GM12865 (cell line): ENCODE measurements at places on chromosomes 6 and 20.
A peak's percentile ranks its signal among the peaks of the same experiment; 100 is the strongest.

DNA sequence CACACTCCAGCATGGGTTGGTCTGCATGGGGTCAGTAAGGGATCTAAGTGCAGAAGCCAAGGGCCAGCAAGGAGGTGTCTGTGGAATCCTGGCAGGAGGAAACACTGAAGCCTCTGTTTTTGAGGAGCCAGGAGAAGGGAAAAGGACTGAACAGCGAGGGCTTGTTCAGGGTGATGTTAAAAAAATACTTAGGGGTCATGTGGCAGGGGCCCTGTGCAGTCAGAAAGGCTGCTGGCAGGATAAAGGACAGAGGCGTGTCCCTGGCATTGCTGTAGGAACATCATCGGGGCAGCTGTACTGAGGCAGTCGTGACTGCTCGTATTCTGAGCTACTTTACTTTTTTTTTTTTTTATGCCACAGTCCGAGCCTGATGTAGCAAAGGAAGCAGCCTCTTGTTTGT is 127.1 kb upstream of the ZFP64 start:
- DNase-seq, result no peak

DNA sequence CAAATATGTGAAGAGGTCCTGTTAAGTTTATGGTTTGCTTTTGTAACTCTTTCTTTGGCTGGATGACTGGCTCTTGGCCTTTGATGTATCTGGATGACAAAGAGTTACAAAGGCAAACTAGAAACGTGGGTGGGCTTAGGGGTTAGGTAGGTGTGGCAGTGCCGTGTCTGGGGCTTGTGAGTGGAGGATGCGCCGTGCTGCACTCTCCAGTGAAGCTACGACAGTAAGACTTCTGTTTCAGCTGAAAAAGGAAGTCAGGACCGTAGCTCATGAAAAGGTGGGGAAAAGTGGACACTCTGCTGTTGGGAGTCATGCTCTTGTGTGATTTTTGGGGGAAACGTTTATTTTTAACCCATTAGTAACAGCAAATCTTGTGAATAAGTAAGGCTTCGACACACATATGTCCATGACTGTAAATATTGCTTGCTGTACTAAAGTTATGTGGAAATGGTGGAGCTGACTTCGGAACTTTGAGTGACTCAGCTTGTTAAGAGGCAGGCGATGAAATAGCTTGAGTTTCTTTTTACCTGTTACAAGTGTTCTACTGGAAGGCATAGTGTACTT is 45.6 kb downstream of the DUSP22 start:
- DNase-seq, result no peak

- DNase-seq, result no peak
Observed at GRCh38 chr20:34420146-34420545, 57.1 kb downstream of the ITCH start.

DNA sequence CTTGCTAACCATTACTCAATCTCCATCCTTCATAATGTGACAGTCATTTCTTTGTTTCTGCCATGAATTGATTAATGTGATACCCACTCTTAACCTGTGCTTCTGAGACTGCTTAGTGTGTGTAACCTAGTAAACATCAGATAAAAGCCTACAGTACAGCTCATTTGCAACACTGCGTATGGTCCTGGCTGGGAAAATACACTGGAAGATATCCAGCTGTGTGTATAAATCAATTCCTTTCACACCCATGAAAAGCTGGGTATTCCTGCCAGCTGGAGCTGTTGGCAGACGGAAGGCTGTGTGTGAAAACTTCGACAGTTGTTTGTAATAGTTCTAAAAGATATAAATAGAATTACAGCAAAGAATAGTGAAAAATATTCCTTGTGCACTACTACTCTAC is 509.2 kb downstream of the FRK start:
- no peak for DNase-seq

GRCh38 chr6:14732844-14733757 is 512.8 kb upstream of the JARID2 start:
- peak; percentile 40 for DNase-seq

DNA sequence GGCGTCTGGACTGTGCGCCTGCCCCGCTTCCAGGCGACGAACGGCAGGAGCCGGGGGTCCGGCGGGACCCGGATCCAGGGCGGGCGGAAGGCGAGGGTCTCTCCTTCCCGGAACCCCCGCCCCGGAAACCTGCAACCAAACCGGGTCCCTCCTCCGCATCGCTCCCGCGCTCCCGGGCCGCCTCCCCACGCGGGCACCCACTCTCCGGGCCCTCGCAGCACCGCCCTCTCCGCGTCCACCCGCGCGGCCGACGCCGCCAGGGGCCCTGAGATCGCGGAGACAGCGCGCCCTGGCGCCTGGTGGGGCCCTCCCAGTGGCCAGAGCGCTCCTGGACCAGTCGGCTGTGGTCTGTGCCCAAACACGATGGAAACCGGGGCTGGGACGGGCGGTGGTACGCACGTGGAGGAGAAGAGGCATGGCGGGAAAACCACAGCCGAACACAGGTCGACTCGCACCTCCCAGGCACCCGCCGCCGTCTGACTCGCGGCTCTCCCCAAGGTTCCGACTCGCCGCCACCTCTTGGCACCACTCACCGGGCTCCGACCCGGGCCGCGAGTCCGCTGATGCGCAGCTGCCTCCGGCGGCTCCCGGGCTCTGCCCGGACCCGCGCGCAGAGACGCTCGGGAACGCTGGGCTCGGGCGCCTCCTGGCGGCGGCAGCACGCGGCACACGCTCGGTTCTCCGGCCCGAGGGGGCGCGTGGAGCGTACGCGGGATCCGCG is 7.9 kb downstream of the NKX2-2 start:
- DNase-seq, result peak; percentile 65
